ENCODE measurements at places on chromosomes 7 and 10. TPM values are rescaled to one million over a fixed set of nuclear protein-coding genes. Genes with fewer than 3 reads are reported as not detected.

DNA sequence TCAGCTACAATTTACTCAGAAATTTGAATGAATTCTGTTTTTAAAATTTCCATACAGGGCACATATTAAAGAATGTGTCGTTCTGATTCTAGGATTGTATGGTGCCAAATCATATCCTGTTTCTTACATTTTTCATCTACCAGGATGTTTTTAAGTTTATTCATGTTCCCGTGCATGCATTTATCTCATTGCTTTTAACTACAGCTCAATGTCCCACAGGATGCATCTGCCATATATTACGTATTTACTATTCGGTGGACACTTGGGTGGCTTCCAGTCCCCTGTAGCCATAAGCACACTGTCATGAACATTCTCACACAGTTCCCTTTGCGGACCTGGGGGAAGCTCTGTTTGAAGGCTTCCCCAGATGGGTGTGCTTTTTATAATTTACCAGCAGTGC, 122.3 kb downstream of the CCDC71L start:
- DNase-seq = no peak

DNA sequence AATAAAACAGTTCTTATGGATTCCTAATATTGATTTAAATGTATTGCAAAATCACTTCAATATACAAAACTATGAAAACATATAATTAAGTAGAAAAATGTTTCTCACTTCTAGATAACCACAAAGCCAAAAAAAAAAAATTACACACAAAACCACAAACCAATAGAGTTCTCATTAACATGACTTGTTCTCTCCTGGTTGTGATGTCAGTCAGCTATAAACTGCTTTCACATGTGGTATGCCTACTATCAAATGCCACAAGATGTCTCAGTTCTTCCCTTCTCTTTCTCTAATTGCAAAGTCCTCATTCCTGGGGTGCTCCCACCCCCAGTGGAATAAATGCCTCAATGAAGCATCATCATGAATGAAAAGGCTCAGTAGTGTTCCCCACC, 16.6 kb downstream of the GNAI1 start:
- DNase-seq = no peak

DNA sequence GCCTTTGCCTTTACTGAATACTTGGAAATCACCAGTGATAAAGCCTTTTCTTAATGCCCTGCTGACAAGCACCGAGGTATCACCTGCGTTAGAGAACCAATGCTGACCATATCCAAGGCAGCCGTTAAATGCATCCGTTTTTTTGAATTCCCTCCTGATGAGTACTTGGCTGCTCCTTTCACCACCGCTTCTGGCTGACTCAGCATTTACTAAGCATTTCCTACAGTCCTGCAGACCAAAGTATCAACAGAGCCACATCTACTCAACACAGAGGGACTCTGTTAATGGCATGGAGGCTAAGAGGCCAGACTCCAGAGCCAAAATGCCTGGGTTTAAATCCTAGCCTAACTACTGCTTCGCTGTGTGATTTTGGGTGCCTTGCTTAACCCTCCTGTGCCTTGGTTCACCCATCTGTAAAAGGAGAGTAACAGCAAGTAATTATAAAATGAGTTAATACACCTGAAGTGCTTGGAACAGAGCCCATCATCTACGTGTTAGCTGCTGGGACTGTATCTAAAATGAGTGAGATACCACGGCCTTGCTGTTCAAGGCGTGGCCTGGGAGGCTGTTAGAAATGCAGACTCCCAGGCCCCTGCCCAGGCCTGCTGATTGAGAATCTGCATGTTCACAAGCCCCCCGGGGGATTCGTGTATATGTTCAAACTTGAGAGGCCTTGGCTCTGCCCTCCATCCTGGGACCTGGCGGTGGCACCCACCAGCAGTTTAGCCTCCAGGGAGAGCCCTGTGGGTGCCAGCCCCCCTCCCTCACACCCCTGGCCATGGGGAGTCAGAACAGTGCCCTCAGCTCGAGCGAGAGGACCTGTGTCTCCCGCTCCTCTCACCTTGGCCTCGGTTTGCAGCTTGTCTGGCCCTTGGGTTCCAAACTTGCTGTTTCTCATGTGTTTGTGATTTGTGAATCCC, 30.8 kb upstream of the EFCAB10 start:
- DNase-seq = no peak

DNA sequence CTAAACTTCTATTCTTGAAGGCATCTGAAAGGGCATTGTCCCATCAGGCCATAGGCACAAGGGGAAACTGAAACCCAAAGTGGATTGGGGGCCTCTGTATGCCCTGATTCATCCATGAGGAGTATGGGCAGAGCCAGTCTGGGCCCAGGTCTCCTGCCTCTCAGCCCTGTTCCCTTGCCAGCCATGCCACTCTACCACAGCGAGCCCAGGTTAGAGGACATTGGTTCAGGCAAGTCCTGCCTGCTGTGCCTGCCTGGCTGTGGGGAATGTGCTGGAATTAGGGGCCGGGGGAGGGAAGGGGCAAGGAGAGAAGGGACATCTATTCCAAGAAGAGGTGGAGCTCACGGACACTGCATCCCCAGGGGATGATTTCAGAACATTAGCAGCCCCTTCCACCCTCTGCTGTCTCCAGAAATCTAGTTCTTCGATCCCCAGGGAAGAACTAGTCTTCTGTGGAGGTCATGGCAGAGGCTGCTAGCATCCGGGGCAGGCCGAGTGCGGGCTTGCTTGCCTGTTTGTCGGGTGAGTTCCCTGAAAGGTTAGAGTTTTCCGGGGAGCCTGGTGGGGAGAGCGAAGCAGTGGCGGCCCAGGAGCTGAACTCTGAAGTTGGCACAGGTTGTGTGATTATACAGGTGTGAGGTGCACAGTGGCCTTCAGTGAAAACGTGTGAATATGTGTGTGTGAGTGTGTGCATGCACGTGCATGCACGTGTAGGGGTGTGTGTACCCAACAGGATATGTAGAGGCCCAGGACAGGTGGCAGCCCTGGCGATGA, 37.8 kb downstream of the TBATA start:
- no peak for DNase-seq

DNA sequence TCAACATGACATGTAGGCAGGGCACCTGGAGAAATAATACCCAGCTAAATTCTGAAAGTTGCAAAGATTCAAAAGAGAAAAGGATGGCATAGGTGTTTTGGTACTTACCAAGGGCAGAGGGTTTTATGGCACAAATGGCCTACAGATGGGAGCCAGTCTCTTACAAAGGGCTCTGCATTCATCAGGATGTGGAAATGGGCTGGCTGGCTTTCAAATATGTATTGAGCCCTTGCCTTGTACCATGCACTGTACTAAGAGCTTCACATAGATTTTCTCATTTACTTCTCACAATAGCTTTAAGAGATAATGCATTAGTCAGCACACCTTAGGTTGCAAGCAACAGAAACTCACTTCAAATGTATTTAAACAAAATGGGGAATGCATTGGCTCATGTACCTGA, 327.1 kb downstream of the BICC1 start:
- no peak for DNase-seq

DNA sequence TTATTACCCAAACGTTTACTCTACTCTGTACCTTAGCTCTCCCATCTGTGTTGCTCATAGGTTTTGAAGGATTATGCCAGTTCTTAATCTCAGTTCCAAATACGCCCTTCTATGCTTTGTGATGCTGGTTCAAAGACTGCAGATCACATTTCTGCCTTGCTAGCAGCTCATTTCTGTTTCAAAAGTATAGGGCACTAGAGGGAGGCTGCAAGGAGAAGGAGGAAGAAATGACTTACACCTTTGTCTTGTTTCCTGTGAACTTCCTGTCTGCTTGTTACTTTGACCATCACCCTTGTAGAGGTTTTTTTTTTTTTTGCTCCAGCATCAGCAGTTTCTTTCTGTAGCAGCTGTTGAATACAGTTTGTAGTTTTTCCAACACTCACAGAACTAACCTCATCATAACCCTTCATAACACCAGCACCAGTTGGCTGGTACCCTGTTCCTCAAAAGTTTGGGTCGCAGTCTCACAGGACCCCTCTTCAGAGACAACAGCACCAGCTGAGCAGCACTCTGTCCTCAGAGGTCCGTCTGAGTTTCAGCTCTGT, 16.5 kb downstream of the SLK start:
- DNase-seq = no peak

DNA sequence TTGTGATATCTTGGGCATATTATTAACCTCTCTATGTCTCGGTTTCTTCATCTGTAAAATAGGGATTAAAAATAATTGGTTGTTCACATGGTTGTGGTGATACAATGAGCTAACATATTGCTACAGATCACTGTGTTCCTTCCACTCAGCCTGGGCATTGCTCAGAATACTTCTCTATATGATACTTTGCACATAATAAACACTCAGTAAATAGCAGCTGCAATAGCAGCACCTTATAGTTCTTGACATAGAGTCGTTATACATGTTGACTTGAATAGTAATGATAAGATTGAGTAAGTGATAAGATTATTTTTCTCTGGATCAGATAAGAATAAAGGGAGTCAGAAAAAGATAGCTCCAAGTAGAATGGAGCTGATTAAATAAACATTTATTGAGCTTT, 42.3 kb downstream of the PTTG1IP2 start:
- no peak for DNase-seq

- no peak for DNase-seq
These were observed 64.3 kb upstream of the CTNNA3 start for GRCh38 chr10:67760272-67760671.

DNA sequence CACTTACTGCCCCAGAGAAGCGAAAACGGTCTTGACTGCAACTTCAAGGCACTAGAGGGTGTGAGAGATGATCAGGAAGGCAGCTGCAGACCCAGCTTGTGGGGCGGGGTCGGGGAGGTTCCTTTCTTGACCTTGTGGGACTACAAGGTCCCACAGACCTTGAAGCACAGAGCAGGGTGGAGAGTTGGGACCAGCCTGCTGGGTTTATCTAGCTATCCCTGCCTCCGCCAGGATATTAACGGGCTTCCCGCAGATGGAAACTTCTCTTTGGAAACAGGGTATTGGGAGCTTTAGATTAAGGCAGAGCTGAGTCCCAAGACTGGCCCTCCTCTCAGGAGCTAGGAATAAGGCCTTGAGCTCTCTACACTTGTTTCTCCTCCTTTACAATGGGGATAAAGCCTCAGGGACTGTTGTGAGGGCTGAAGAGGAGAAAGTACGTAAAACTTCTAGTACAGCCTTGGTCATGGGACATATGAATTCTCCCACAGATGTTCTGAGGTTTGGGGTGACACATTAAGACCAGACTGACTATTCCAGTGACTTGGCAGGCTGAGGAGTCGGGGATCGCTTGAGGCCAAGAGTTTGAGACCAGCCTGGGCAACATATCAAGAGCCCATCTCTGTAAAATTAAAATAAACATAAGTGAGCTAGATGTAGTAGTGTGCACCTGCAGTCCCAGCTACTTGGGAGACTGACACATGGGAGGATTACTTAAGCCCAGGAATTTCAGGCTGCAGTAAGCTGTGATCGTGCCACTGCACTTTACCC, 153.2 kb downstream of the CDH23 start:
- no peak for DNase-seq

DNA sequence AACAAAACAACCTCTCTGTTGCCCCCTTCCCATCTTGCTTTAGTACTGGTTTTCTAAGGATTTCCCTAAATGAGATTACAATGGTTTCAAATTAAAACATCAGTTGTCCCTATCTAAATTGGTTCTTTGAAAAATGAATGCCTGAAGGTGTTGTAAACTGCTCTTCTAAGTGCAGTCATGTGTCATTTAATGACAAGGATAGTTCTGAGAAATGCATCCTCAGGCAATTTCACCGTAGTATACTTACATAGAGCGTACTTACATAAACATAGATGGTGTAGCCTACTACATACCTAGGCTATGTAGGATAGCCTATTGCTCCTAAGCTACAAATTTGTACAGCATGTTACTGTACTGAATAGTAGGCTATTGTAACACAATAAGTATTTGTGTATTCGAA, 278.1 kb downstream of the MAGI2 start:
- no peak for DNase-seq

- no peak for DNase-seq
These were observed 45.5 kb downstream of the GSAP start for GRCh38 chr7:77370606-77371005.

GRCh38 chr10:8360365-8360764, 305.9 kb downstream of the GATA3 start:
- DNase-seq = no peak

DNA sequence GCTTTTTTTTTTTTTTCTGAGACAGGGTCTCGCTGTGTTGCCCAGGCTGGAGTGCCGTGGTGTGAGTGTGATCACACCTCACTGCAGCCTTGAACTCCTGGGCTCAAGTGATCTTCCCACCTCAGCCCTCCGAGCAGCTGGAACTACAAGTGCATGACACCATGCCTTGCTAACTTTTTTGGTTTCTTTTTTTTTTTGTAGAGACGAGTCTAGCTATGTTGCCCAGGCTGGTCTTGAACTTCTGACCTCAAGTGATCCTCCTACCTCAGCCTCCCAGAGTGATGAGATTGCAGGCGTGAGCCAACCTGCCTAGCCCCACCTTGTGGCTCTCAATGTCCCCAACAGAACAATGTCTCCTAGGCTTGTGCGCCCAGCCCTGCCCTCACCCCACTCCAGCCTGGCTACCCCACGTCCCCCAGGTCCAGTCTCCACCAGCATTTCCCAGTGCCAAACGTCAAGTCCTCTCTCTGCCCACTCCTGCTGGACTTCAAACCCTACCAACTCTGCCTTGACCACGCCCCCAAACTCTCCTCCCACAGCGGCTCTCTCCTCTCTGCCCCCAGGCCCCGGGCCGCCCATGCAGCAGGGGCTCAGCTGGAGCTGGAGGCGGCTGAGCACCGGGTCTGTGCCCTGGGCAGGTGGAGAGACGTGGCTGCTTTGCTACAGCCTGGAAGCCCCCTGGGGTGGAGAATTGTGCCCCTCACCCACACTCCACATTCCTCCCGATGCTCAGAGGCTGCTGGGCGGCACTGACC, 18.9 kb downstream of the BHLHA15 start:
- peak; percentile 59 for DNase-seq

GRCh38 chr10:49164559-49165188, 23.5 kb downstream of the TMEM273 start:
- no peak for DNase-seq

- DNase-seq = no peak
These were observed 142.6 kb upstream of the RNF32 start for GRCh38 chr7:156497776-156498509.

- no peak for DNase-seq
These were observed 16.8 kb upstream of the PLEKHA1 start for GRCh38 chr10:122357685-122358084.

Gene BICC1
- total RNA-seq = 10.5 TPM

Gene KLF14
- 0.17 TPM for total RNA-seq

Gene ANKRD30A
- total RNA-seq = not detected

Gene MALSU1
- total RNA-seq = 30.5 TPM

Gene HTR5A
- total RNA-seq = not detected

Gene CCDC3
- 0.98 TPM for total RNA-seq

Gene RBP3
- not detected for total RNA-seq

Gene PTF1A
- not detected for total RNA-seq

All from upper lobe of left lung (tissue), 6 donors.